ENCODE measurements at places on chromosomes 4 and X.

DNA sequence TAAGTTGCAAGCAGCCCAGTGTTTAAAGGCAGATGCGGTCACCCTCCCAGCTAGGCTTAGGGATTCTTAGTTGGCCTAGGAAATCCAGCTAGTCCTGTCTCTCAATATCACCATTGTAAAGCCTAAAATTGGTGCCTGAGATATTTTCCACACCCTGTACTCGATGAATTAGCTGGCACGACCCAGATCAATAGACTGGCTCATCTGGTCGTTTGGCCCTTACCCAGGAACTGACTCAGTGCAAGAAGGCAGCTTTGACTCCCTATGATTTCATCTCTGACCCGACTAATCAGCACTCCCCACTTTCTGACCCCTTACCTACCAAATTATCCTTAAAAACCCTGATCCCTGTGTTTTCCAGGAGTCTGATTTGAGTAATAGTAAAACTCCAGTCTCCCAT is 384.9 kb upstream of the SLC7A11 start:
- no peak for DNase-seq

DNA sequence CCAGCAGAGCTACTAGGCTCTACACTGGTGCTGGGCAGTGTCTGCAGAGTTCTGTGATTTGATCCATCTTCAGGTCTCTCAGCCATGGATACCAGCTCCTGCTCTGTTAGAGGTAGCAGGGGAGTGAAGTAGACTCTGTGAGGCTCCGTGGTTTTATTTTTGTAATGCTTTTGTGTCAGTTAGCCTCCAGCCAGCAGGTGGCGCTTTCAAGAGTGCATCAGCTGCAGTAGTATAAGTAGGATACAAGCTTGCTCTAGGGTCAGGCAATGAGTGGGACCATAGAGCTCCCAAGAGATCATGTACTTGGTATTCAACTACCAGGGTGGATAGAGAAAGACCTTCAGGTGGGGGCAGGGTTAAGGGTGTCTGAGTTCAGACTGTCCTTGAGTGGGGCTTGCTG is 362.5 kb upstream of the TRAM1L1 start:
- no peak for DNase-seq

GRCh38 chr4:167428156-167428555 is 193.9 kb upstream of the SPOCK3 start:
- DNase-seq: no peak

GRCh38 chr4:52640808-52641565 is 18.1 kb downstream of the USP46 start:
- no peak for DNase-seq

GRCh38 chrX:65522739-65523372 is 11.7 kb downstream of the LAS1L start:
- DNase-seq: no peak

Measured in memory B cell (primary cell).